Fibroblast of the aortic adventitia (primary cell): ENCODE measurements at places on chromosomes 3 and 15. TPM values are rescaled to one million over a fixed set of nuclear protein-coding genes. Genes with fewer than 3 reads are reported as not detected.

Gene P2RY12
- total RNA-seq, result 0.18 and 0.82 TPM in 2 replicates

GRCh38 chr15:48761393-48762158 is 49.3 kb downstream of the CEP152 start:
- no peak for DNase-seq

- DNase-seq, result no peak
Measured at GRCh38 chr3:45746777-45747622, 49.3 kb downstream of the SLC6A20 start.

DNA sequence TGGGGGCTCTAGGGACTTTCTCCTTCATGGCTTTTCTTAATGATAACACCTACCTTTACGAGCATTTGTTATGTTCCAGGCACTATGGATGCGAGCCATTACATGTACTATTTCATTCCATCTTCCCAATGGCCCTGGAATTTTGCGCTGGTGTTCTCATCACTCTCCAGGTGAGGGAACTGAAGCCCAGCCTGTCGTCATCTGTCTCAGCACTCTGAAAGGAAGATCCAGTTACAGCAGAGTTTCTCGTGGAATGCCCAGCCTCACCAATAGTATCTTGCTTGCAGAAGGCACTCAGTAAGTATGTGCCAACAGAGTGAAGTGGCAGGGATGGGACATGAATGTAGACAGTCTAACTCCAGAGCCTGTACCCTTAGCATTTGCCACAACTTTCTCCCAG is 56.8 kb downstream of the NOX5 start:
- no peak for DNase-seq

Gene ASB14
- under 0.01 TPM in 1 of 2 replicates, not detected in the other for total RNA-seq

DNA sequence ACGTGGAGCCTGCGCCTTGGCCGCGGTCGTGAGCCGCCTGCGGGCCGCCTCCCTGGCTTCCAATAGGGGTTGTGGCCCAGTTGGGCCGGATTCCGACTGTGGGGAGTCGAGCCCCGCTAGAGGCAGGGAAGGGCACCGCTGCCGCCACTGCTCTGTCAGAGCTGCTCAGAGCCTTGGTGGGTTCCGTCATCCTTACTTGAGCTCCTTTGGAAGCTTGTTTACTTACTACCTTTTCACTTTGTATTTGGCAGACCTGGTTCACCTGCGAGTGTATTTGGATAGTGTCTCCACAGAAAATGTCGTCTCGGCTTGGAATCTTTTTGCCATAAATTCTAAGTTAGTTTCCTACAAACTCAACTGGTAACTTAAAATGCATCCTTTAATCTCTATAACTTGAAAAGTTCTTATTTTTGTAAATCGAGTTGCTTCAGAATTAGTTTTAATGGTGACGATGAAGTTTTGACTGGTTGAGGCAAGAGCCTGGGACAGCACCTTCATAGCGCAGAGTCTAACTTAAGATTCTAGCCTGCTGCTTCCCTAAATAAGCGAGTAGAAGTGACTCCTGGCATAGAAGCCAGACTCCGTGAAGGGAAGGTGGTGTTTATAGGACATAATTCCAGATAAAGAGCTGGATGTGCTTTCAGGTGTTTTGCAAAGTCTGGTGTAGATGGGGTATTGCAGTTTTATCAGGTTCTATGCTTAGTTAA is 800 bp downstream of the DAG1 start:
- DNase-seq, result peak; percentile 37

- no peak for DNase-seq
Measured at GRCh38 chr3:18645619-18646018, 220.5 kb upstream of the SATB1 start.

DNA sequence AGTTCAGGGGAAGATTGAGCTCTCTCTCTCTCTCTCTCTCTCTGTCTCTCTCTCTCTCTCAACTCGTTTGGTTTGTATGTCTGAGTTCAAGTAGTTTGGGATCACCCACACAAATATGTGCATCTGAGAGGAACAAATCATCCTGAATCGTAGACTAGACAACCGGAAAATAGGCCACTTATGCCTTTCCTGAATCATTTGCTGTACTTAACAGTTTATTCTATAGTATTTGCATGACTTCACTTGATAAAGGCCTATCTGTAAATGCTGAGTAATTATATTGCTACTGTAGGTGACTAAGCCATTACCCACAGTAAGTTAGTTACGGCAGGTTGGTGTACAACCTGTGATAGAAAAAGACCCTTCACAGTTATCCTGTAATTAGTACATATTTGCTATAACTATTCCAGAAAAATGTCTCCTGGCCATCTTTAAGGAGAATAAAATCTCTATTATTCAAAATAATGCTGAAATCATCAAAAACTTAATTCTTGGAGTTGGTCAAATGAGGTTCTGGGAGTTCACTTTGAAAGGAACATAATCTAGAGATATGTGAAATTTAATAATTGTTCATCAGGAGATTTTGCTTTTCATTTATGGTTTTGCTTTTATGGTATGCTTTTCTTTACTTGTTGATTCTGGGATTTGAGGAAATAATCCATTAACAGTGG is 31.1 kb downstream of the OXSM start:
- DNase-seq, result no peak

DNA sequence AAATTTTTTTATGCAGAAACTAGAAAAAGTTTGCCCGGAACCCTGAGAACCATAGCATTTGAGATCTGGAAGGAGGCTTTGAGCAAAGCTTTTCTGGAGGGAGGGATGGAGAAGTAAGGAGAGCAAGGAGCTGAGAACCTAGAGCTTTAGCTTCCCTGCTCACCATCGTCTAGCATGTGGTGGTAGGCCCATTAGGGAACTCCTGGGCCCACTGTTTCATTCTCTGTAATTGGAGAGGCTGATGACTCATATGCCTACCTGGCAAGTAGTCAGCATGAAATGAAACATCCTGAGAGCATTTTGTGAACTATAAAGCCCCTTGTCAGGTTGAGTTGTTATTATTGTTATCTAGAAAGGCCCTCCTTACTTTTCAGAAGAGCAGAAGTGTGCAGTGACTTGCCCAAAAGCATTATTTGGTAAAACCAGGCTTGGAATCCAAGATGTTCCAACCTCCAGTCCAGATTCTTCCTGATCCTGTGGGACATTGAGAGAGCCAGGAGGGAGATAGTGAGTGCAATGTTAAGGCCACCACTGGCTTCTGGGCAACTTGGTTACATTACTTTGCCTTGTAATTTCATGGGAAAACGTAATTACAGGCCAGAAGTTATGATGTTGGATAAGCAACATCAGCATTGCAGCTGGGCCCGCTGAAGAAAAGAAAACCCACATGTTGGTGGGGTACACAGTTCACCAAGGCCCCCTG is 104.5 kb upstream of the BFSP2 start:
- peak; percentile 38 for DNase-seq

DNA sequence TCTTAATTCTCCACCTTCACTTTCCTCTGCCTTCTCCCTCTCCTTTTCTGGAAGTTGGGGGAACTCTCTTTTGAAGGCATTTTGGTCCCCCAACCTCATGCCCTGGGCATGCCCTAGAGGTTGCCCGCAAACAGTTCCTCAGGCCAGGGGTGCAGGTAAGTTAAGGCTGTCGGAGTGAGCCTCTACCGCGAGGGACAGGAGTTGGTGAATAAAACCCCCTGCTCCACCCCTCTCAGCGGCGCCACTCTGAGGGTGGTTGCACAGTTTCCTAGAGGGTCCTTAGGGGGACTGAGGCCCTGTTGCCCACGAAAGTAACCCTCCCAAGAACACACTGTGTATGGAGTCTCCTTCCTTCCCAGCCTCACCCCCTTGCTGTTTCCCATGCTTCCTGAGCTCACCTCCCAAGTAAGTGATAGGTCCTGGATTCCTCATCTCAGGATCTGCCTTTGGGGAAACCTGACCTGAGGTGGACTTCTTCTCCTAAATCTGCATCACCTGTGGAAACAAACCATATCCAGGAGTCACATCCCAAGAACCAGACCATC is 23.1 kb upstream of the THSD4 start:
- DNase-seq, result no peak

DNA sequence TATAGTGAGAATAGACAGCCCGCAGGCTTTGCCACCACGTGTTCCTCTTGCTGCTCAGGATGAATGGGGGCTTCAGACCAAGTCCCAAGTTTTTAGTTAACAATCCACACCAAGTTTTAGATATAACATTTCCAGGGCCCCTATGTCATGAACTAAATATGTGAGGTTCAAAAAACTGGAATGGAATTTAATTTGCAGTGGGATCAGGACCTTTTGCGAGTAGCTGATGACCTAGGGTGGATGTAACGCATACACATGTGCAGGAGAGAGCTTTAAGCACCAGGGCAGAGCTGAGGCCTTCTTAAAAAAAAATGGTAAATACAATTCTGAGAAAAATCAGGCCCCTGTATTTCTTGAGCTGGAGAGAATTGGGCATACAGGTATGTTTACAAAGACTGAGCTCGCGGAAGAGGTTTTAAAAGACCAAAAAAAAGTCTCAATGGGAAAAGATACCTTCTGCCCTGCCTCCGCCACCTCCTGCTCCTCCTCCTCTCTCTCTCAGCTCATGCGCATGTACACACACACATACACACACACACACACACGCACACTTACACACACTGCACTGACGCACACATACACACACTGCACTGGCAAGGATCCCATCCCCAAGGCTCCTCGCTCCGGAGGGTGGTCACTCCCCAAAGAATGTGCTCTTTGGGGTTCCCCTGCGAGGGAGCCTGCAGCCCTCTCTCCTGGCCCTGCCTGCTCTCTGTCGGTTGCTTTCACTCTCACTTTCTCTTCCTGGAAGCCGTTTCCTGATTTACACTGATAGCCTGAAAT is 48.2 kb upstream of the IGF1R start:
- DNase-seq, result peak; percentile 76

- DNase-seq, result peak; percentile 73
Measured at GRCh38 chr15:90839187-90840071, 29.0 kb upstream of the FURIN start.

DNA sequence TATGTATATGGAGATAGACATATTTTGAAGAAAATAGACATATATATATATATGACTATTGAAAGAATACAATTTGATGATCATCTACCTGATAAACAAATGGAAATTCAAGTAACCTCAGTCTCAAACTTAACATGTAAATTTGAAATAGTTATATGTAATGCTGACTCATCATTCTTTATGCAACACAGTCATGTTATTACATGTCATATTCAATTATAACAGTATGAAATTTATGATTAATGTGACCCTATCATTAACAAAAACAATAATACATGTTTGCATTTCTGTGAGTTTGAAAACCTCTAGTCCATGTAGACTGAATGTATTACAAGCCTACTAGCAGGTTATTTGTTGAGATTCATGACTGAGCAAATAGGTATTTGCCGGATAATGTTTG is 204.1 kb downstream of the CADM2 start:
- no peak for DNase-seq

GRCh38 chr15:100461049-100461448 is 67.7 kb downstream of the CERS3 start:
- no peak for DNase-seq

Gene STX19
- total RNA-seq, result not detected in 2 replicates

DNA sequence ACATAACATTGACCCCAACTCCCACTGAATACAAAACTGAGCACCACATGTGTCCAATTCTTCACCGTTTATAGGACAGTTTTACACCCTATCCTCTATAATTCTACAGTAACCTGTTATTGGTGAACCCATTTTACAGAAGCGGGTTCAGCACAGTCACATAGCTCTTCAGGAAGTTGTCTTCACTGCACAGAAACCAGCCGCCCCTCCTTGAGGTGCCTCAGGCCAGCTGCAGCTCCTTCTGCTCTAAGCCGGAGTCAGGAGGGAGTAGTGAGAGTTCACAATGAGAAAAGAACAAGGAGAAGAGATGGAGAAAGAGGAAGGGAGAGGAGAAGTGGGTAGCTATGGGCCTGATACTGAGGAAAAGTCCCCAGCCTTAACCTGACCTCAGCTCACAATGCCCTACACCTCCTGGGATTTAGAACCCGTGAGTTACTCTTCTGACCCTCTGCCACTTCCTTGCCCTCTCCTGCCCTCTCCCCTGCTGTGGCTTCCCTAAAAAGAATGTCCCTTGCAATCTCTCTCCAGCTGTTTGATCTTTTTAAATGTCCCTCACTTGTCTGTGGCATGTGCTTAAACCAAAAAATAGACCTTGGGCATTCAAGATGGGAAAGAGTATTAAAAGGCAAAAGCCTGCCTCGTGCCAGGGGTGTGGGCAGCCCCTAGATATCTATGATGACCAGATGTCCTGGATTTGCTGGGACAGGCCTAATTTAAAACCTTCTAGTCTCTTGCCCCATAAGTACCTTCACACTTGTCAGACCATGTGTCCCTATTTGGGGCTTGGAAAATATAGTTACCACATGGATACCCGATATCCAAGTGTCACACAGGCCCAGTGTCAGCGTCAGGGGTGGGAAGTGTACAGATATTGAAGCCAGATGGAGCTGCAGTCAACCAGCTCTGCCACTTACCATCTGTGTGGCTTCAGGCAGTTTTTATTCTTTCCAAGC is 71.3 kb upstream of the HES1 start:
- DNase-seq, result no peak

DNA sequence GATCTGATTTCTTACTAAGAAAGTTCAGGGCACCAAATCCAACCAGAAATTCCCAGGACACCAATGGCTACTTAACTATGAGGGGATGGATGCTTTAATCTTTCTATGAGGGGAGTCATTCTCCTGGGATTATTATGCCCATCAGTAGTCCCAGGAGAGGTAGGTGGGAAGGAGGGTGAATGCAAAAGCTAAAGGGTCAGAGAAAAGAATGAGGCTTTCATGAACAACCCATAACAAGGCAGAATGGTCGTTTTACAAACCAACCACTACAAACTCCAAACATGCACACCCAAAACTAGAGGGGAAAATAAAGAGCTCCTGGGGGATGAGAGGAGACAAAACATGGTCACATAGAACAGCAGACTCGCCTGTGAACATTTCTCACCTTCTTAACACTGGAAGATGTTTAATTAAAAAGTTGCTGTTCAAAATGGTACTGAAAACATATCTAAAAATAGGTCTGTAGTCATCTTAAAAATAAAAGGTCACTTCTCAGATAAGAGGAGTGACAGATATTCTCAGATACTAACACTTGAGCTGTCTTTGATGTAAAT is 3.7 kb downstream of the STARD9 start:
- no peak for DNase-seq

DNA sequence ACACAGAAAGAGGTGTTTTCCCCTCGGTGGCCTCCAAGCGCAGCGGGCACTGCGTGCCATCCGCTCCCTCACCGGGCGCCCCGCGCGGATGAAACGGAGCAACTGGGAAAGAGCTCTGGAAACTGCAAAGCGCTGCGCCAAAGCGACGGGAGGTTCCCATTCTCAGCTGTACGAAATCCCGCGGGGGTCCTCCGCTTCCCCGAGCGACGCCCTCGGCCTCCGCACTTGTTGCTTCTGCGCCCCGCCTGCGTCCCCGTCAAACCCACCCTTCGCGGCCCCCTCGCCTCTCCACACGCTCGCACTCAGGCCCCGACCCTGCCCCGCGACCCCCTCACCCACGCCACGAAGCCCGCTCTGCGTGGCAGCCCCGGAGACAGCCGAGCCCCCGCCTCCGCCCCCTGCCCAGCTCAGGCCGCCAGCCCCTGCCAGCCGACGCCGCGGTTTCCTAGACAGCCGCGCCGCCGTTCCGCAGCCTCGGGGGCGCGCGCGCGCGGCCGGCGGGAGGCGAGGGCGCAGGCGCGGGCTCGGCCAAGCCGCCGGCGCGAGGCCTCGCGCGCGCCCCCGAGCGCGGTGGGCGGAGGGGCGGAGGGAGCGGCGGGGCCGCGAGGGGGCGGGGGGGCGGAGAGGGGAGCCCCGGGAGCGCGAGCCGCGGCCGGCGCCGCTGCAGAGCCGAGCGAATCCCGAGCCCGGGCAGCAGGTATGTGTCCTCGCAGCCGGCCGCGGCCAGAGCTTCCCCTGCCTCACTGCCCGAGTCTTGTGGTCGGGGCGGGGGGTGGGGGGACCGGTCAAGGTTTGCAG is at the start of gene TMEM266:
Gene TMEM266 (plus strand): TSS at position 666 of the 798 bp plus-strand sequence. CDS start 74,279 bp downstream, outside the sequence.
- peak; percentile 15 for DNase-seq
